ENCODE measurements at places on chromosomes 2 and 18.

DNA sequence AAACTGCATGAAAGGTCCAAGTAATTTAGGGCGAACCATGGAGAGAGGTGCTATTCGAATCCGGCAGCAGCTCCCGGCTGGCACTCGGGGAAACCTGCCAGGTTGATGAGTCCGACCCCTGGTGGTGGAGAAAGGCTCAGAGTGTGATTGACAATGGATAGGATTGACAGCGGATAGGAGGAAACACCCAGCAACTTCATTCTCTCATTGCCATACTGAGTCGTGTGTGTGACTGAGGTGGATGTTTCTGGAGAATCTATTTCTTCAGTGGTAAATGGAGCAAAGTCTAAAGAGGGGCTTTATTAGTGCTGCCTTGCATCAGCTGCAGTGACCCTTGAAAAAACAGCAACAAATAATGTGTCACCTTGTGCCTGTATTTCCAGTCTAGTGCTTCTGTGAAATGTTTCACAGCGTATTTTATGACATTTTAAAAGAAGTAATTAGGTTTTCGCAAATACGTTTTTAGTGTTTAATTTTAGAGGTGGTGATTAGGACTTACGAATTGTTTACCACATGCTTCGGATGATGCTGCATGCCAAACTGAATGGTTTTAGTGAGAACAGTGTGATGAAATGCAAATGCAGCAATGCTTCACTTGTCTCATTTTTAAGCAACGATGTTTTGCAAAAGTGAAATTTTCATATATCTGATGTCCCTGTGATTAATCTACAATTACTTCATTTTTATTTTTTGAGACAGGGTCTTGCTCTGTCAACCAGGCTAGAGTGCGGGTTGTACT lies 102.0 kb downstream of the DCDC2C start:
- DNase-seq: no peak

- no peak for DNase-seq
These were observed 373.5 kb upstream of the CHST9 start for GRCh38 chr18:27558388-27559155.

GRCh38 chr18:555705-556457 lies 24.3 kb upstream of the CETN1 start:
- no peak for DNase-seq

- DNase-seq: no peak
These were observed 2.8 kb downstream of the RHOB start for GRCh38 chr2:20449501-20450200.

- DNase-seq: peak; percentile 93
These were observed 277.9 kb downstream of the MBD2 start for GRCh38 chr18:53946594-53946993.

DNA sequence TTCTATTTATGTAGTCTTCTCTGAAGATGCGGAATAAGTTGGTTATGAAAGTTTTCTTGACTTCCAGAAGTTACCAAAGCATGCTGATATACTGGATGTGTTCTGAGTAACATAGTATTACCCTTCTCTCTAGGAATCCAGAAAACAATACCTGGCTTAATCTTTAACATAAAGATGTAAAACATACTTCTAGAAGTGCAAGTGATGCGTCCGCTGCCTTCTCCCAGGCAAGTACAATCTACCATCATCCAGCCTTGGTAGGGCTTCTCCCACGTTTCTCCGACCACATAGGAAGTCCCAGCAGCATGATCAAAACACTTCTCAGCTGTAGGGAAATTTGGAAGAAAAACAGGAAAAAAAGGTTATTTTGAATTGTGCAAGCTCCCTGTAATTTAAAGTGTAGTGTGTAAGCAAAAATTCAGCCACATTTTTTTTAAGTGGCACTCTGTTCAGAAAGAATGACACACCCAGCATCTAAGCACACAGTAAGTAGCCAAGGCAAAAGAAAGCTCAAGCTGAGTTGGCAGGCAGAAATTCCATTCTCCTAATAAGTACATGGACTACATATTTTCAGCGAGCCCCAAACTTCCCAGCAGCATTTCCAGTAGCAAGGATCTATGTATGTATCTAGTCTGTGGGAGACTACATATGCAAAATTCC lies 5.2 kb downstream of the FN1 start:
- DNase-seq: peak; percentile 54

- no peak for DNase-seq
These were observed 18.7 kb upstream of the LMAN1 start for GRCh38 chr18:59377613-59378337.

- DNase-seq: no peak
These were observed at the start of gene GRP for GRCh38 chr18:59219672-59220163. Gene GRP (plus strand): TSS chr18:59220158. CDS start chr18:59220266, 108 bp downstream.

GRCh38 chr2:227188292-227188691 lies 23.9 kb downstream of the COL4A3 start:
- no peak for DNase-seq

DNA sequence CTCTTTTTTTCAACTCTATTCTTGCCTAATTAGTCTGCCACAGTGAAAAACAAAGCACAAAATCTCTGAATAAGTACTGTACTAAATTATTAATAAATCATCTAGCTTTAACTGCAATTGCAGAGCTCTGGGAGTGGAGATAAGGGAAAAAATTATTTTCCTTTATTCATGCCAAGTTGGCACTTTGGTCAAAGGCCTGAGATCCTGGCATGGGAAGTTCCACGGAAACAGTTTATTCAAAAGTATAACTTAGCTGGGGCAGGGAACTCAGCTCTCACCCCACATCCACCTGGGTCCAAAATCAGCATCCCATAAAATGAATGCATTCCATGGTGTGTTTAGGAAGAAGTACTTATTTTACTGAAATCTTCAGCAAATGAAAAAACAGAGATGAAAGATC lies 185.2 kb upstream of the APCDD1 start:
- no peak for DNase-seq

DNA sequence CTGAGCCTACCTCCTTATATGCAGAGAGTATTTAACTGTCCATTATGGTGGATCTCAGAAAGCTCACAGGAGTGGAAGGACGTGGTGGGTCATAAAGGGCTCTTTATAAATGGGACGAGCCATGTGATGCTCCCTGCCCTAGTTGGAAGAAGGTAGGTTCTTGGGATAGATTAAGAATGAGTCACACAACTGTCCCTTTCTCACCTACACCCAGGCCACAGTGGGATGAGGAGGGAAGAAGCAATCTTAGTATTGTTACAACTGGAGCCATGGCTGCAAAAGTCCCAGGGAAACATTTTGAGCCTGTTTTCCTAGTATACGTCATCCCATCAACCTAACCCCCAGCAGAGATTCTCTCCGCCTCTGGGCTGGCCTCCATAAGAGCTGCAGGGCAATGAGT lies 229.9 kb downstream of the TTC32 start:
- DNase-seq: no peak

GRCh38 chr18:73544032-73544431 lies 603.6 kb downstream of the FBXO15 start:
- no peak for DNase-seq

GRCh38 chr2:205948496-205948837 lies 137.5 kb downstream of the INO80D start:
- DNase-seq: no peak

GRCh38 chr2:53312721-53313120 lies 454.9 kb upstream of the CHAC2 start:
- no peak for DNase-seq

- DNase-seq: no peak
These were observed 44.9 kb downstream of the SERTAD2 start for GRCh38 chr2:64608867-64609226.

DNA sequence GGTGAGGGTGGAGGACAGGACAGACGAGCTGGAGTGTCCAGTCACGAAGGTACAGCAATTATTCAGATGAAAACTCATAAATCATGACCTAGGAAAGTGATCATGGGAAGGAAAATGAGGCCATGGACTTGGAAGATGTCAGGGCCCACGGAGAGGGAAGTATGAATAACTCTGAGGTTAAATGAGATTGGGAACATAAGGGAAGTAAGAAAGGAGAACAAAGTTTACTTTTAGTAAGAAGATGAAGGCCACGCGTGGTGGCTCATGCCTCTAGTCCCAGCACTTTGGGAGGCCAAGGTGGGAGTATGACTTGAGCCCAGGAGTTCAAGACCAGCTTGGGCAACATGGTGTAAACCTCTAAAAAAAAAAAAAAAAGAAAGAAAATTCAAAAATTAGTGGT lies 56.2 kb downstream of the AQP4 start:
- no peak for DNase-seq

DNA sequence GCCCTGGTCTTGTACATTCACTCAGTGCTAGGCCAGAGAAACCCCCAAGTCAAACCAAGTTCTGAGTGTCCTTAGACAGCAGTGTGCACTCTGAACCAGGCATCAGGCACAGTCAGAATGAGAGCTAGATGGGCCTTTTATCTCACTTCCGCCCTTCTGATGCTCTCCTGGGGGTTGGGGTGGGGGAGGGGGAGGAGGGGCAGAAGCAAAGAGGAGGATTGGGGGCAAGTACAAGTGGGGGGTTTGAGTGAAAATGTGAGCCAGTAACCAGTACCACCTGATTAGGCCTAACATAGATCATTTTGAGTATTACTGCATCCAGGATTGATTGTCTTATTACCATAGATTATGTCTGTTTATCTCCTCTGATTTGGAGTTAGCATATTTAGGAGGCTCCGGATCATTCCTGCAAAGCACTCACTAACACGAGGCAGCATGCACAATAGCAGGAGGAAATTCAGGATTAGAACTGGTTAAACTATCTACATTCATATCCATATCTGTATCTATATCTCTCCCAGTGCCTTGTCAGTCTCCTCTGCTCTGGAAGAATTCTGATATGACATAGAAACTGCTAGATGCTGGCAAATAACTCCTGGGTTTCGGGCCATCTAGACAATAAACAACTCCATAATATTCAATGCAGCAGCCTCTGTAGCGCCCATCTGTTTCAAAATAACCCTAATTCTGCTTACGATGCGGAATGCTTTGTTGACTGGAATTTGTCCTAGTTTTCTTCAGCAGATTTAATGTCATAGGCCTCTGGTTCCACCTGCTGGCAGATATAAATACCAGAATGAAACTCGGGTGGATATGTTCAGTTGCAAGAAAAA lies 149.1 kb downstream of the RHBDD1 start:
- DNase-seq: peak; percentile 65

- no peak for DNase-seq
These were observed 46.0 kb downstream of the SLC66A2 start for GRCh38 chr18:79905389-79905911.

DNA sequence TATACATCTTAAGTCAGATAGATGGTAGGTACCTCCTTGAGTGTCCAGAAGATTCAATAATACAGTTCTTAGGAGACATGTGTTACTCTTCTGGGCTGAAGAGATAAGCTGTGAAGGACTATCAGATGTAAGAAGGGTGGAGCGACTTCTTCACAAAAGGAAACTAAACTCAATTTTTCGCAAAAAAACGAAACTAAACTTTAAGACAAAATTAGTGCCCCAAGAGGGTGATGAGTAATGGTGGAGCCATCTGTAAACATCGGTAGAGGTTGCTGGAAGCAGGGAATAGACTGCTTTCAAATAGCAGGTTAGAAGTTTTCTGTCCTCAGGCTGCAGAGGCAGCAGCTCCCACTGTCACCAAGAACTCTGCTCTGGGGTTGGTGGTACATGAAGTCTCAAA lies 111.6 kb upstream of the TACR1 start:
- no peak for DNase-seq

DNA sequence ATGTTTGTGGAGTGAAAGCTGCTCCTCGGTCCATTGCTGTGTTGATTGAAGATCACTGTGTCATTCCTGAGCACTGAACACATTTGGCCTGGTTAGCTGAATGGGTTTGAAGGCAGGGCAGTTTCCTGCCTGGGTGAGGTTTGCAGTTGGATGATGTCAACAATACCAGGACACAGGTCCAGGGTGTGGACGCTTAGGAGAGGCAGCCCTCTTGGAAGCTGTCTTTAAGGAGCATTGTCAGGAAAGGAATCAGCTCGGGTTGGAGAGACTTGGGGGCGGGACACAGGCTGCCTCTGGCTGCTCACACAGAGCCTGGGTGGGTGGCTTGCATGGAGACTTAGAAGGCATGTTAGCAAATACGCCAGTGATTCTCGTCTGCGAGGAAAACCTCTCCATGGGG lies 237.7 kb downstream of the SEPTIN10 start:
- DNase-seq: no peak

DNA sequence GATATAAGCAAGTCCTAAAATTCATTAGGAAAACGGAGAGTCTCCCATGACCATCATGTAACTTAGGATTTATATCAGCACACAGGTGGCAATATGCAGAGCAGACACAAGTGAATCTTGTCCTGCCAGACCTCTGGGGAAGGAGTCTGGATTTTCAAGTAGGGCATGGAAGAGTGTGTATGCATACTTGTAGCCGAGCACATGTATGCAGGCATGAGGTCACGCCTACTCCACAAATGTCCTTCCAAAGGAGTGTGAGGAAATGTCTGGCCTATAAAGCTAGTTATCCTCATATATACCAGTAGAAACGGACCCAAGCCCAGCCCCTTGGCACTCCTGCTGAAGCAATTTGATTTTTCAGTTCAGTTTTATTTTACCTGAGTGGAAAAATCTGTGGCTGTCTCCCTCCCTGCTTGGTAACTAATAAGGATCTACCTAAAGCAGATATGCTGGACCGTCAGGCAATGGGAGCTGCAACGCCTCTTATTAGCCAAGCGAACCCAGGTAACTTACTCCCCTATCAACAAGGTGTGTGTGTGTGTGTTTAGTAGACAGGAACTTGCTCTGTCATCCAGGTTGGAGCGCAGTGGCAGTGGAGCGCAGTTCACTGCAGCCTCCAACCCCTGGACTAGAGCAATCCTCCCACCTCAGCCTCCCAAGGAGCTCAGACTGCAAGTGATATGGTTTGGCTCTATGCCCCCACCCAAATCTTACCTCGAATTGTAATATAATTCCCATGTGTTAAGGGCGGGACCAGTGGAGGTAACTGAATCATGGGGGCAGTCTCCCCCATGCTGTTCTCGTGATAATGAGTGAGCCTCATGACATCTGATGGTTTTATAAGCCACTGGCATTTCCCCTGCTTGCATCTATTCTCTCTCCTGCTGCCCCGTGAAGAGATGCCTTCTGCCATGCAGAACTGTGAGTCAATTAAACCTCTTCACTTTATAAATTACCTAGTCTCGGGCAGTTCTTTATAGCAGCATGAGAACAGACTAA lies 2.8 kb downstream of the STAT1 start:
- no peak for DNase-seq

DNA sequence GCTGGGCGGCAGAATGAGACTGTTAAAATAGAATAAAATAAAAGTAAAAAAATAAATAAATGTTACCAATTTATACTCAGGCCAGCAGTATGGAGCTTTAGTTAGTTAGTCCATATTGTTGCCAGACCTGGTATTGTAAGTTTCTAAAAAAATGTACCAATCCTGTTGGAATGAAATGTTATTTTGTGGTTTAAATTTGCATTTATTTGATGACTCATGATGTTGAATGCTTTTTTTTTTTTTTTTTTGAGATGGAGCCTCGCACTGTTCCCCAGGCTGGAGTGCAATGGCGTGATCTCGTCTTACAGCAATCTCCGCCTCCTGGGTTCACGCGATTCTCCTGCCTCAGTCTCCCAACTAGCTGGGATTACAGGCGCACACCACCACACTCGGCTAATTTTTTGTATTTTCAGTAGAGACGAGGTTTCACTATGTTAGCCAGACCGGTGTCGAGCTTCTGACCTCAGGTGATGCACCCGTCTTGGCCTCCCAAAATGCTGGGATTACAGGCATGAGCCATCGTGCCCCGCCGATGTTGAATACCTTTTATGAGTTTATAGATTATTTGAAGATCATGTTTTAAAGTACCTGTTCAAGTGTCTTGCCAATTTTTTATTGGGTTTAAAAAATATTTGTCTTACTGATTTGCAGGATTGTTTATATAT lies 5.7 kb upstream of the PTPRN start:
- no peak for DNase-seq
